ENCODE measurements at places on chromosomes 5 and 9. TPM values are rescaled to one million over a fixed set of nuclear protein-coding genes. Genes with fewer than 3 reads are reported as not detected.

GRCh38 chr9:115182264-115182663 is 64.3 kb upstream of the TNC start:
- DNase-seq = no peak

The FAT2 gene
- total RNA-seq = 5.6 TPM

The NIPAL4 gene
- 2.8 TPM for total RNA-seq

The CFAP77 gene
- total RNA-seq = 2.4 TPM

All from prostate gland (tissue), 2 donors.